Activated naive CD4-positive, alpha-beta T cell (primary cell): ENCODE measurements at places on chromosomes 12 and 14.

GRCh38 chr12:110249716-110250225 lies 31.3 kb upstream of the ATP2A2 start:
- no peak for DNase-seq

DNA sequence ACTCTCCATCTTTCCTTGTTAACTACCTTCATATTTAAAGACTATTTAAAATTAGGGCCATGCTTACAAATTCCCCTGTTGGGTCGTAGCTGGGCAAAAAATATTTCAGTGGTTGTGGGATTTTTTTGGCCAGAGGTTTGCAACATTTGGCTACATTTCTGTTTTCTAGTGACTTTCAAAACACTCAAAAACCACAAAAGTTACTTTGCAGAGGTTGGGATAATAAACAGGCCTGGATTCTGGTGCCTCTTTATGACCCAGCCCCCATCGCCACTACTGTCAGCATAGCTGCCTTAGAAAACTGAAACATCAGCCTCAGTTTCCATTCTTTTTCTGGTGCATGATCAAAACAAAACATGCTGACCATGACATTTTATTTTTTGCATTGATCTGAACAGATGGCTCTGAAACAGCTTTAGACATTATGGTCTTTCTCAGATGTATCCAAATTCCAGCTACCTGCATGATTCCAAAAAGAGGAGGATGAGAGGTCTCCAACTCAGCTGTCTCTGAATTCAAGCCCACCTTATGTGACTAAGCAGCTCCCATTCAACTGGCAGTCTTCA lies 5.2 kb downstream of the DPF3 start:
- DNase-seq: no peak

DNA sequence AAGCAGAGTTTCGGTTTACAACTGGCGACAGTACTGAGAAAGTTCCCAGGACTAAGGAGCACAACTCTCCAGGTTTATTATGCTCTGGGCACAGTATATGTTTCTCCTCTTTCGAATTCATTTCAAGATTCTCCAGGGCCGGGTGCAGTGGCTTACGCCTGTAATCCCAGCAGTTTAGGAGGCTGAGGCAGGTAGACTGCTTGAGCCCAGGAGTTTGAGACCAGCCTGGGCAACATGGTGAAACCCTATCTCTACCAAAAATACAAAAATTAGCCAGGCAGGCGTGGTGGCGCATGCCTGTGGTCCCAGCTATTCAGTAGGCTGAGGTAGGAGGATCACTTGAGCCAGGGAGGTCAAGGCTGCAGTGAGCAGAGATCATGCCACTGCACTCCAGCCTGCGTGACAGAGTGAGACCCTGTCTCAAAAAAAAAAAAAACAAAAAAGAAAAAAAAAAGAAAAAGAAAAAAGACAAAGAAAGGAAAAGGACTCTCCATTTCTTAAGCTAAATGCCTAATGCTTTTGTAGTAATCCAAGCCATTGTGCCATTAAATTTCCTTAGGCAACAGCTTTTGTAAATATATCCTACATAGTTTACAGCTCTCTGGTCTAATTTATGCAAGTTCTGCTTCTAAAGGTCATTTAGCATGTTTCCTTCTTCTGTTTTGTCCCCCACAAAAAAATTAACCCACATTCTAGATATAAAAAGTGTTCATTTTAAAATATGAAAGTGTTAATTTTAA lies 34.8 kb downstream of the ATL1 start:
- DNase-seq: no peak

- no peak for DNase-seq
These were observed 76.4 kb downstream of the BORCS5 start for GRCh38 chr12:12433203-12433731.

DNA sequence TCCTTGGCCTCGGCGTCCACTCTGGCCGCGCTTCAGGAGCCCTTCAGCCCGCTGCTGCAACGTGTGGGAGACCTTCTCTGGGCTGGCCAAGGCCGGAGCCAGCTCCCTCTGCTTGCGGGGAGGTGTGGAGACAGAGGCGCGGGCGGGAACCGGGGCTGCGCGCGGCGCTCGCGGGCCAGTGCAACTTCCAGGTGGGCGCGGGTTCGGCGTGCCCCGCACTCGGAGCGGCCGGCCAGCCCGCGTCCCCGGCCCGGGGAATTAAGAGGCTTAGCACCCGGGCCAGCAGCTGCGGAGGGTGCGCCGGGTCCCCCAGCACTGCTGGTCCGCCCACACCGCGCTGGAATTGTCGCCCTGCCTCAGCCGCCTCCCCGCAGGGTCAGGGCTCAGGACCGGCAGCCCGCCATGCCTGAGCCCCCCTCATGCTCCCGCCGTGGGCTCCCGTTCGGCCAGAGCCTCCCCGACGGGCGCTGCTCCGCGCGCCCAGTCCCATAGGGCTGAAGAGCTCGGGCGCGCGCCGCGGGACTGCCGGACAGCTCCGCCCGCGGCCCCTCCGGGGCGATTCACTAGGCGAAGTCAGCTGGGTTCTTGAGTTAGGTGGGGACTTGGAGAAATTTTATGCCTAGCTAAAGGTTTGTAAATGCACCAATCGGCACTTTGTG lies 673.9 kb downstream of the SLC16A7 start:
- no peak for DNase-seq

DNA sequence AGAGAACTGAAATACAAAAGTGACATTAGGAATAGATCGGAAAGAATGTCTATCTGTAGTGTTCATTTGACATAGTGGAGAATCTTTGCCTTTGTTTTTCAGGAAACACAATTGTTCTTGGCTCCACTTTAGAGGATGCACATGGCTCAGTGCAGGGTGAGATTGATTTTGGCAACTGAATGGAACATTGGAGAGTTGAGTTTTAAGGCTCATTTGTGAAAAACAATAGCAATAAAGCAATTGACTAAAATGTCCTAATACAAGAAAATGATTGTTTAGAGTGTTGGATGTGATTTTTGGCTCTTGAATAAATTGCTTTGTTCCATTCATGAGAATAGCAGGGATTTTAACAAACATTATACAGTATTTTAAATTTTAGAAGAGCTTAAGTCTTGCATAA lies 116.4 kb downstream of the SLC38A1 start:
- DNase-seq: no peak

DNA sequence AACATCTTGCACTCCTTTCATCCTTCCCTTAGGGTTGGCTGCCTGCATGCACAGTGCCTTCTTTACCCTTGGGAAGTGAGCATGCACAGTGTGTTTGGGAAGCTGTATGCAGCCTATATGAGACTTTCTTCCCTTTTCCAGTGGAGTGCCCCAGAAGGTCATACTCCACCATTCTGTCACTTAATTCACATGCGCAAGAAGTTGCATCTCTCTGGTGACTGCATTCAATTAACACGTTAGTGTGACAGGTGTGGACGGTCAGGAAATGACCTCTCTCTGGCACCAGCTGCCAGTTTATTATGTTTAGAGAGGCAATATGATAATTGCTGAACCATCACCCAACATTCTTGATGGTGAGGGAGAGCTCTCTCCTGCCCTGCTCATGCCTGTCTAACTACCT lies 770.0 kb downstream of the FLRT2 start:
- no peak for DNase-seq

- no peak for DNase-seq
These were observed 118.9 kb downstream of the VEZT start for GRCh38 chr12:95336387-95337067.

- DNase-seq: no peak
These were observed 193.9 kb upstream of the DDHD1 start for GRCh38 chr14:53346988-53347387.

GRCh38 chr14:71472356-71473340 lies 459.6 kb upstream of the RGS6 start:
- no peak for DNase-seq
